NCI-H2171 treated with DMSO at 0.1 percent for 48 hours (cell line): ENCODE measurements at places on chromosomes 16 and 17.

- no peak for DNase-seq
Observed at GRCh38 chr16:85451641-85452363, 161.3 kb upstream of the GSE1 start.

- DNase-seq = no peak
Observed at GRCh38 chr16:11155284-11155806, 100.7 kb downstream of the SOCS1 start.

DNA sequence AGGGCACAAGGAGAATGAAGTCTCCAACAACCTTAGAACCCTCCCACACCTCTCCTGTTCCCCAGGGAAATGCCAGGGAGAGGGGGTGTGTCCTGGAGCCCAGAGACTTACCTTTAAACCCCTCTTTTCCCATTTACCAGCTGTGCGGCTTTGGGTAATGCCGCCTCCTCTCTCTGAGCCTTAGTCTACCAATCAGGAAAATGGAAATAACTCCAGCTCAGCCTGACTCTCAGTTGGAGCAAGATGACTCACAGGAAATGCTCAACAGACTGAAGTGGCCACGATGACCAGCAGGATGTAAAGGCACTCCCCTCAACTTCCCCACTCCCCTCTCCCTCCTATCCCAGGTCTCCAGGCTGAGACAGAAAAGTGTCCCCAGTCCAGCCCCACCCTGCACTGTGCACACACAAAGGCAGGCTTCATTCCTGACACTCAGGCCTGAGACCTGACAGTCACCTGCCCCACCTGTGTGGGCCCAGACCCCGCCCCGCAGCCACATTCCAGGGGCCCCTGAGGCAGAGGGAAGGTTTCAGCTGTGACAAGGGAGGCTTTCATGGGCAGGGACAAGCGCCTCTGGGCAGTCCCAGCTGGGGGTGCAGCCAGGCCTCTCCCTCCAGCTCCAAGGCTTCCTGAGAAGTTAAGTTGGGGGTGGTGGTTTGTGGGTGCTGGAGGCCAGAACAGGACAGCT is 3.0 kb upstream of the KRT15 start:
- DNase-seq = peak; percentile 10

- DNase-seq = no peak
Observed at GRCh38 chr17:4969047-4969550, 1.5 kb upstream of the SPAG7 start.

GRCh38 chr17:64037180-64037579 is 16.7 kb upstream of the ICAM2 start:
- no peak for DNase-seq

DNA sequence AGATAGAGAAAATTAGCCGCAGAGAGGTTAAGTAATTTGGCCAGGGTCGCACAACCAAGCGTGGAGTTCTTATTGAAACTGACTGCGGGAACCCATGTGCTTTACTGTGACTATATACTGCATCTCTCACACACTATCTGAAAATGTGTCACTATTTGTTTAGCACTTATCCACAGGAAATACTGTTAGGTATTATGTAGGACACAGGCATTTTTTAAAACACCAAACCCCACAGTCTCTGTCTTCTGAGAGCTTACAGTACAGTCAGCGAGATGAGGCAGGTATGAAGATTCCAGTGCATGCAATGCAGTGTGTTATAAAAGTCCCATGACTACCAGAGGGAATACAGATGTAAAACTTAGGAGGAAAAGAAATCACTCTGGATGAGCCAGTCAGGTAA is 11.3 kb downstream of the RBL2 start:
- DNase-seq = no peak

GRCh38 chr17:72937707-72938106 is 154.8 kb downstream of the SLC39A11 start:
- no peak for DNase-seq

GRCh38 chr16:61083711-61084110 is 952.5 kb downstream of the CDH8 start:
- no peak for DNase-seq

DNA sequence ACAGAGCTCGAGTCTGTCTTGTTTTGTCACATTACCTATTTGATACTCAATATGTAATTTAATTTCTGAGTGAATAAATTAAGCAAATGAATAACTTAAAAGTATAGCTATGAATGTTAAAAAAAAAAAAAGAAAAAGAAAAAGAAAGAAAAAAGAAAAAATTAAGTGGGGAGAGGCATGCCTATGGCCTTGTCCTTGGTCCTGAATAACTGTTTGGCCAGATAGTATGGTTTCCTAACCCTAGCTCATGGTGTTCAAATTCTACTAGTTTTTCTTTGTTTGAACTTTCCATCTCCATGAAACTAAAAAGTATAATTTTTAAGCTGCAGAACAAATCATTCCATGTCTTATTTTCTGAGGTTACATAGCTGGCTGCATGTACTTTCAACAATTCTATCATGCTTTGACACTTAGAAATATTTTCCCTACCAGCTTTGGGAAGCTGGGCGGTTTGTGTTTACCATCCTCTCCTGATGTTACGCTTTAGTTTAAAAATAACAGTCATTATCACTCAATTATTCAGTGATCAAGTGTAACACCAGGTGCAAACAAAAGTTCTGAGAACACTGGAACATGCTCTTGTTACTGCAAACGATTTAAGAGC is 31.8 kb downstream of the TOX3 start:
- DNase-seq = peak; percentile 36
